ENCODE measurements at places on chromosomes 12 and 14. TPM values are rescaled to one million over a fixed set of nuclear protein-coding genes. Genes with fewer than 3 reads are reported as not detected.

BCL11B gene
- 10.2 TPM for total RNA-seq

NRL gene
- 14.2 TPM for total RNA-seq

- no peaks in the 10 kb centered on the region for H3K27me3 ChIP-seq
- H3K27ac ChIP-seq = no peak overlapping the region
- H3K4me1 ChIP-seq = no peaks in the 10 kb centered on the region
- H3K36me3 ChIP-seq = no peaks in the 10 kb centered on the region
Observed at GRCh38 chr12:105337391-105337790, 6.9 kb downstream of the C12orf75 start.

GRCh38 chr14:94921882-94922585 is 152.1 kb upstream of the GSC start:
- H3K36me3 ChIP-seq = no peaks in the 10 kb centered on the region
- H3K4me3 ChIP-seq = no peak overlapping the region
- H3K27me3 ChIP-seq = no peaks in the 10 kb centered on the region
- no peak for DNase-seq

DNA sequence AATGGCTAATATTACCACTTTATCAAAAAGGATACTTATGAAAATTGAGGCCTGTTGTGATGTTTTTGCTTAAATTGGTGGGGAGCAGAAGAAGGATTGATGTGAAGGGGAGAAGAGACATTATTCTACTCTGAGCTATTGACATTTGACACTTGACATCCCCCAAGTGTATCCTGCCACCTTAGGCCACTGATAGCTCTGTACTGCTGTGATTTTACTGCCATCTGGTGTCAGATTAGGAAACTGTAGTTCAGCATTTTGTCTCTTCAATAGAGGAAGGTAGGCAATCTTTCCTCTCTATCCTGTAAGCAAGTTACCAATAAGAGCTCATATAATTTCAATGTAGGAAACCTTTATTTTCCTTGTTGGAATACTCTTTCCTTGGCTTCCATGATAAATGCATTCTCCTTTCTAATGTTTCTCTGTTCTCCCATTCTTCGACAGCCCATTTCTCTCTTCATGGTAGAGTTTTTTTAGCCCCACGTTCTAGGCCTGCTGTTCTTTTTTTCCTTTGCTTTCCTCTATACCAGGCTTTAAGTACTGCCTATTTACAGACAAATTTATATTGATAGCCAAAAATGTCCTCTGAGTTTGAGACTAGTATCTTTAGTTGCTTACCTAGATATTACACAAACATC is 46.3 kb downstream of the PPHLN1 start:
- H3K27me3 ChIP-seq = no peaks in the 10 kb centered on the region
- H3K36me3 ChIP-seq = no peaks in the 10 kb centered on the region
- DNase-seq = no peak
- no peaks in the 10 kb centered on the region for H3K4me1 ChIP-seq
- no peak overlapping the region for H3K4me3 ChIP-seq

Data from Peyer's patch (tissue), 4 donors.